ENCODE measurements at places on chromosomes 12 and 14.
A peak's percentile ranks its signal among the peaks of the same experiment; 100 is the strongest.

DNA sequence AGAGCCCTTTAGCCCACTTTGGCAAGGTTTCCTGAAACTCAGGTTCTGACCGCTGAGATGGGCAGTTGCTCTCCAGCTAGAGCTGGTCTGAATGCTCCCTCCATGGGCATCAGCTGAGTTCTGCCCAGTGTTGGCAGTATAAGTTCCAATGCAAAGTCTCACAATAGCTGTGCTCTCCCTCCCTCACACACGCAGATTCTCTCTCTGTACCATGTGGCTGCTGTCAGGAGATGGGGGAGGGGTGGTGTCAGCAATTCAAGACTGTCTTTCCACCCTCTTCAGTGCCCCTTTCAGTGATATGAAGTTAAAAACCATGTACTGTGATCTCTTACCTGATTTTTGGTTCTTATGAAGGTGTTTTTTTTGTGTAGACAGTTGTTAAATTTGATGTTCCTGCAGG lies 164.3 kb upstream of the PLEKHA5 start:
- DNase-seq: no peak

DNA sequence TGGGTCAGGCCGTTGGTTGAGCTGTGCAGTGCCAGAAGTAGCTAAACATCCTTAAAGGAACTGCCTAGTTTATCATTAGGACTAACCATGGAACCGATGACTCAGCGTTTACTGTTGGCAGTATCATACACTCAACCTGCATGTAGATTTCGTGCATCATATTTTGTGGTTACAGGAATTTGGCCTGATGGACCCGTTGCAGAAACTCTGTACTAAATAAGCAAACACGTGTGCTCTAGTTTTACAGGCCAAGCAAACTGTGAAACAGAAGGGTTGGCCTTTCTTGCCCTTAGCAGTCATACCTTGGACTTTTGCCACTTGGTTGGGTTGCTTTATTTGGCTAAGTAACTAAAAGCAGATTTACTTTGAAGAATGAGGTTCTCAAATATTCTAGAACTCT lies 35.6 kb downstream of the DGLUCY start:
- no peak for DNase-seq

GRCh38 chr14:91693346-91693745 lies 38.5 kb downstream of the CATSPERB start:
- no peak for DNase-seq

DNA sequence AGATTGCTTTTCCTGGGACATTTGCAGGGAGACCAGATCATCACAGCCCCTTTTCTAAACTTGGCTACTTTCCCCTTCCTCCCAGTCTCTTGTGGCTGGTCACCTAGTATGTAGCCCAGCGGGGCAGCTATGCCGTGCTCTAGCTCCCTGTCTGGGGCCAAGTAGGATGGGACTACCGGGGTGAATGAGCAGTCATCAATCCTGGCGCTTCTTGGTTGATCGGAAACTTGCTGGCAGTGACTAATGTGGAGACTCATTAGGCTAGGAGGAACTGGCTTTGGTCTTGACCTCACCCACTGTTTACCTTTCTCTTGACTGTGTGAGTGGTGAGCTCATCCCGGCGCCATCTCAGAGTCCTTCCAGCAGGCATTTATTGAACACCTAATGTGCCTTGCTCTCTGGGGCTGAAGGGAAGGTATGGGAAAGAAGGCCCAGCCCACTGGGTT lies 15.9 kb downstream of the PLEKHG3 start:
- no peak for DNase-seq

DNA sequence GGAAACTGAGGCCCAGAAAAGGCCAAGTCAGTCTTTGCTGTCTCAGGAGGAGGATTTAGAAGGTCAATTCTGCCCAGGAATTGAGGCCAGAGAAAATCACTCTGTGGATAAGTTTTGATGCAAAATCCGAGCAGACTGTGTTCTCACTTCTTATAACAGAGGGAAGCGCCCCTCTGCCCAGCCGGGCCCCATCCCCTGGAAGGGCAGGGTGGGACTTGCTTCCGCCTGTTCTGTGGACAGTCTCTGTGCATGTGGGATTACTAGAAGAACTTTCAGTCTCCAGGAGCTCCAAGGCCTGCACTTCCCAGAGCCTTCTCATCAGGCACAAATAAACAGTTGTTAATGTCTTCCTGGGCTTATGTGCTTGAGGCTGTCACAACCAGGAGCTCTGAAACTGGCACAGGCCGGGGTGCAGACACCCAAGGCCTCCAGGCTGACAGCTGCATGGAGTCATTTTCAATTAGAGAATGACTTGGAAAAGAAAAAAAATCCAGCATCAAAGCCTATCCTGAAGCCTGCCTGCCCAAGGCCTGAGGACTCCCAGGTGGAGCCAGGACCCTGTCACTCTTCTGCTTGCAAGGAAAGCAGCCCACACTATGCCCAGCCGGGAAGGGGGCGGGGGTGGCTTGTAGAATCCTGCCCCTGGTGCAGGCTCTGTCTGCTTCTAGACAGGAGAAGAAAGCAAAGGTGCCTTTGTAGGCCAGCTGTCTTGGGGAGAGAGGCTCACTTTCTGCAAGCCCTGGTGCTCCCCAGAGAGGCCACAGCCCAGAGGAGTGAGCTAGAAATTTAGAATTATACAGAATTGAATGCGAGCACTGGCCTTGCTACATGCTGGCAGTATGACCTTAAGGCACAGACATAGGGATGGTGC lies 84.7 kb downstream of the NTF3 start:
- no peak for DNase-seq

DNA sequence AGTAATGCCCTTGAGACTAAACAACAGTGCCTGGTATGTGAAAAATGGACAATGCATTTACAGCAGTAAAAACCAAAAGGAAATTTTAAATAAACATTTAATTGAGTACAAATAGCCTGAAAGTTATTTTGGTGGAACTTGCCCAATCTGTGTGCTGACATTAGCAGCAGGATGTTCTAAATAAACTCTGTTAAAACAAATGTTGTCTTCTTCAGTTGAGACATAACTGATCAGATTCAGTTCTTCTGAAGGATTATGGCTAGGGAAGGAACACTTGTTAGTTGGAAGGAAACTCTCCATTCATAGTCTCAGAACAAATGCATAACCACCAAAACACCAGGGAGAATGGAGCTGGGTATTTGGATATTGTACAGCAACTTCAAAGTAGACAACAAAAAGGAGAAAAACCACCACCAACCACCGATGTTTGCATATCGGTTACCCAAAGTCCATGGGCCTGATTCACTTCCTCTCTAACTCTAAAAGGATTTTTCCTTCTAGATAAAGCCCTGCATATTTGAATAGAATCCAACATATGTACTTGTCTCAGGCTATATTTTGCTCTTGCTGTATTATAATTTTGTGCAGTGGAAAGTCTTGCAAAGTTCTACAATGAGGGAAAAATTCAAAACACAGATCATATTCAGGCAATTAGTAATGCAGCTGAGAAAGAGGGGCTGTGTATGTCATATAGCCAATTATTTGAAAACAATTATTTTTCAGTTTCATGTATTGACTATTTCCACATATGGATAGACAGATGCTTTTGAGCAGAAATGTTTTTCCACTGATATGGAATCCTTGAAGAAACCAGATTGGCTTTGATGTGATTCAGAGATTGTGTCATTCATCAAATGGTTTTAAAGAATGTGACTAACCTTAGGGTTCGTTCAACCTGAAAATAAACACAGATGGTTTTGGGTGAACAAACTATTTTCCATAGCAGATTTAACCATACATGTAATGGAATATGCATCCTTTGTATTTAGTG lies 152.2 kb upstream of the BMP4 start:
- no peak for DNase-seq

DNA sequence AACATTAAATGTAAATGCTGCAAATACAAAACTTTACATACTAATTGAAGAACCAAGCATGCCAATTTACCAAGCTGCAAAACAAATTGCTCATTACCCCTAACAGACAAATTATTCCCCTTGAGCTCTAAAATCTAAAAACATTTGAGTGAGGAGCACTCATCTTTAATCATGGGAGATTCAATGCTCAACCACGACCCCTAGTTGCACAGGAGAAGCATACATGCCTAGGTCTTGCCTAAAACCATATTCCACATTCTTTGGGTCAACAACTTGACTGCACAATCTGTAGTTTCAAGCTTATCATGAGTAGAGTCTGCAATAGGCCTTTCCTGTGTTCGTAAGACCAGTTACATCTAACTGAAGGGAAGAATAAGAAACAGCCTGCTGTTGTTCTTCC lies 69.7 kb downstream of the MGAT4C start:
- DNase-seq: no peak

DNA sequence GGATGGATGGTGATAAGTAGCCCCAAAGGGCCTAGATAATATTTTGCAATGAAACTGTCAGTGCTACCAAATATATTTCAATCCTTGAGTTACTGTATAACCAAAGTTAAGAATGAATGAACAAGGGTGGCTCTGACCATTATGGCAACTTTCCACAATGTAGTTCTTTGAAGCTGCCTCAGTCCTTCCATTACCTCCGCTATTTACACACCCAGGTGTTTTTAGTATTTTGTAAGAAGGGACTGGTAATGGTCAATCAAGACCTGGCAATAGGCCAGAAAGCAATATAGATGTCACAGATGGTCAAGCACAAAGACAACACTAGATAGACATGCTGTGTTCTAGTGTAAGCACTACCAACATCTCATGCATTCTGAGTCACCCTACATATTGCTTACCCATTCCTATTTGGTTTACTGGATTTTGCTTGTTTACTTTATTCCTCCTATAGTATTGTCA lies 16.3 kb downstream of the DUSP16 start:
- no peak for DNase-seq

DNA sequence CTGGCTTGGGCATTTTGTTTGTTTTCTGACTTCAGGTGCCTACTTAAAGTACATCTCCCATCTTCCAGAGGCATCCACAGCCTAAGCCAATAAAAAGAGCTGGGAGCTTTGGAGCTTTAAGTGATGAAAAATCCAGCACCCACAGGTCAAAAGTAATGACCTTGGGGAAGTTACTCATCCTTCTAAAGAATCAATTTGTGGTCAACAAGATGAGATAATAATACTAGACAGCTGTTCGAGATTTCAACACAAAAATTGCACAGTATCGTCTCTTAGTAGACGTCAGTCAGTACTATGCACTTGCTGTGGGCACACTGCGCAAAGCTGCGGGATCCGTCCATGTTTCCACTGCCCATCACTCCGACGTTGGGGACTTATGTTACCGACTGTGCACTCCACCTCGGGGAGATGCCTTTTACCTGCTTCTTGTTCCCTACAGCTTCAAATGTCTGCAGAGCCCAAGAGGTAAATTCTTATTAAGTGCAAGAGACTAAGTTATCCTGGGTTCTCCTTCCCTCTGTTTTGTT lies 1.3 kb downstream of the ST8SIA1 start:
- DNase-seq: peak; percentile 37

- no peak for DNase-seq
Observed at GRCh38 chr12:49368240-49368600, 958 bp downstream of the SPATS2 start.

DNA sequence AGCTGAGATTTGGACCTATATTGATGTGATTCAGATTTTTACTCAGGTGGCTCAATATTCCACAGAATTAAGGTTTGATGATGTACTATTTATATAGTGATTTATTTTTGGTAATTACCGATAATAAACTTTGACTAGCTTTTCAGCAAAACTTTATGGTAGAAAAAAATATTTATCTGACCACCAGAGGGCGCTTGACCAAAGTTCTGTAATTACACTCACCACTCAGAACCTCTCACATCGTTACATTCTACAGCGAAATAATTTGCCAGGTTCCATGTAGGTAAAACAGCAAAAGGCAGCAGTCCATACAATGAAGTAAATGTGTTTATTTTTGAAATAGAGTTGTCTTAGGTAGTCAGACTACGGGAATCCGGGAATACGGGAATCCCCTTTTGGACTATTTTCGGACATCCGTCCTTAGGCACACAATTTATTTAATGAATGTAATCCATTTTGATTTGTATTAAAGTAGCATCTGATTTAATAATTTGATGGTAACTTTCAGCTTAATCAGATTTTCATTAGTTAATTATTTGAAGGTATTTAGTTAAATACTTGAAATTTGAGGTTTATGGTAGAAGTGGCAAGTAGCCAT lies 143.0 kb upstream of the DDHD1 start:
- DNase-seq: no peak

DNA sequence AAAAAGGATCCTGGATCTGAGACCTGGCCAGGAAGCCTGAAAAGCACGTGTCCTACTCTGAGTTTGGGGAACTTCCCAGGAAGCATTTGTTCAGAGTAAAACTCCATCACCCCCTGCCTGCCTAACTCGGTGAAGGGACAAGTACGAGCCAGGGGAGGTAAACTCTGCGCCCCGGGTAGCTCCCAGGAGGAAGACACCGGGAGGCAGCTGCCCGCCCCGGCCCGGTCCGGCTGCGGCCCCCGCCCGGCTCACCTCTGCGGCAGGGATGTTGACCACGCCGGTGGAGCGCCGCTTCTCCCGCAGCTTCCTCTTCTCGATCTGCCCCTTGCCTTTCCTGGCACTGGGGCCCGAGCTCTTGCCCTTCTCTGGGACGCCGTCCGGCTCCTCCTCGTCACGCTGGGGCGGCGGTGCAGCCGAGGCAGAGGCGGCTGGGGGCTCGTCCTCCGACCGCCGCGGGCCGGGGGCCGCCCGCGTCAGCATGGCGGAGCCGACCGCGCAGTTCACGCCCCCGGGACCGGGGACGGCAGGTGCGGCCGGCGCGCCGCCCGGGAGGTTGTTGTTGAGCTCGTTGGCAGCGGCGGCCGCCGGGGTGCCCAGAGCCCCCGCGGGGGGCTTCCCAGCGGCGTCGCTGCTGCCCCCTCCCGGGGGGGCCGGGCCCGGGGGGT lies 1.2 kb downstream of the PAWR start:
- peak; percentile 46 for DNase-seq

- DNase-seq: no peak
Observed at GRCh38 chr14:46940611-46941010, 289.0 kb upstream of the RPL10L start.

GRCh38 chr12:31491841-31492598 lies 98.9 kb downstream of the DENND5B start:
- no peak for DNase-seq
